Erythroblast (primary cell): ENCODE measurements at places on chromosomes 7 and 10.

DNA sequence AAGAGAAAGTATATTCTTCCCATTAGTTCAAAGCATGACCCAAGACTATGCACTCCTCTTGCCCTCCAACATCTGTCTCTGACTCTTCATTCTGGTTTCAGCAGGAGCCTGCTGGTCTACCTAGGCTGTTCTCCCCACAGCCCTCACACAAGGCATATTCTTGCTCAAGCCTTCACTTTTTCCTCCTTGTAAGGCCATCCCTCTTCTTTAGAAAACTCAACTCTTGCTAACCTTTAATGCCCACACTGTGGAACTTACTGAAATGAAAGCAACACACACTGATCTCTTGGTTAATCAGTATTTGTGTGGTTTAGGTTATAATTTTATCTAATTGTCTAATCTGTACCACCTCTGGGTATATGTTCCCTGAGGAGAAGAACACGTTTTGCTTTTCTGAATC lies 75.8 kb downstream of the PRKCQ start:
- DNase-seq, result no peak

DNA sequence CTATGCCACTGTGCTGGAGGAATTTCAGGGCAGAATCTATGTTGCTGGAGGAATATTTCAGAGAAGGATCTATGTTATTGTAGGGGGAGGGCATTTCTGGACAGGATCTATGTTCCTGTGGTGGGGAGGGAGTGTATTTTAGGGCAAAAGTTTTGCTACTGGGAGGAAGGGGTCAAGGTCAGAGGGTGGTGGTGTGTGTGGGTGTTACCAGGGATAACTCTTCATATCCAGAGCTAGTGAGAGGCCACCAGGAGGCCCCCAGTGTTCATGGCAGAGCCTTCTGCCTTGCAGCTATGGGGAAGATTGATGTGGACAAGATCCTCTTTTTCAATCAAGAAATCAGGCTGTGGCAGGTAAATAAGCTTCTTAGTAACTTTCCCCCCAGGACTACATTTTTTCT lies 2.0 kb upstream of the STRA8 start:
- DNase-seq, result no peak

DNA sequence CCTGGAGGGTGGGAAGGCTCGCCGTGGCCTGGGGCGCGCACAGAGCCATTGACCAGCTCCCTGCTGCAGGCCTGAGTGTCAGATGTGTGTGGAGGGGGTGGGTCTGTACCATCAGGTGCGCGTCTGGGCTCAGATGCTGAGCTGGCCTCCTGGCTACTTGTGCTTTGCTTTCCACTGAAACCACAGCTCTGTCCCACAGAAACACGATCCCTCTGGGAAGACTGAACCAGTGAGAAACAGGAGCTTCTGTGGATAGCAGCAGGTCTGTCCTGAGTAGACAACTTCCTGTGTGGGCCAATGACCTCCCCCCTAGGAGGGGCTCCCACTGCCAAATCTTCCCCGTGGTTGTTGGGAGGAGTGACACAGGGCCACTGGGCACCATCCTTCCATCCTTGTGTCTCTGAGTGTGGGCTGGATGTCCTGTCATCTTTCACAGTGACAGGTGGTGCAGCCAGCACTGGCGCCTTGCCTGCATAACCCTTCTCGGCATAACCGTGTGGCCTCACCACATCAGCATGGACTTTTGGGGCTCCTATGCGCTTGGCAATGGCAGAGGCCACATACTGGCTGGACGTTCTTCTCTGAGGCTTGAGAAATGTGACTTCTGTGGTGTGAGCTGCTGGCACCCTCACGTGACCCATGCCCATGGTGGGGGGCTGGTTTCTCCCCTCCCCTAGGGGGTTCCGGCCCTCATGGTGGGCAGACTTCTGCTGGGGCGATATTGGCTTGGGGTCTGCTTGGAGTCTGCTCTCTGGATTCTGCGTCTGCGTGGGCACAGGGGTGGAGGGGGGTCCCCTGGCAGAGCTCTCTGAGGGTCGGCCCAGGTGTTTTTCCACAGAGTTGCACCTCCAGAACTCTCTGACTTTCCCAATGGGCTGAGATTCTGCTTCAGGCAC lies 245.5 kb upstream of the GRB10 start:
- no peak for DNase-seq

GRCh38 chr7:116032886-116033285 lies 2.3 kb upstream of the TFEC start:
- DNase-seq, result no peak

GRCh38 chr7:36129048-36129534 lies 24.0 kb upstream of the EEPD1 start:
- no peak for DNase-seq

- no peak for DNase-seq
These were observed 547.5 kb downstream of the GALNT17 start for GRCh38 chr7:71679480-71679879.

DNA sequence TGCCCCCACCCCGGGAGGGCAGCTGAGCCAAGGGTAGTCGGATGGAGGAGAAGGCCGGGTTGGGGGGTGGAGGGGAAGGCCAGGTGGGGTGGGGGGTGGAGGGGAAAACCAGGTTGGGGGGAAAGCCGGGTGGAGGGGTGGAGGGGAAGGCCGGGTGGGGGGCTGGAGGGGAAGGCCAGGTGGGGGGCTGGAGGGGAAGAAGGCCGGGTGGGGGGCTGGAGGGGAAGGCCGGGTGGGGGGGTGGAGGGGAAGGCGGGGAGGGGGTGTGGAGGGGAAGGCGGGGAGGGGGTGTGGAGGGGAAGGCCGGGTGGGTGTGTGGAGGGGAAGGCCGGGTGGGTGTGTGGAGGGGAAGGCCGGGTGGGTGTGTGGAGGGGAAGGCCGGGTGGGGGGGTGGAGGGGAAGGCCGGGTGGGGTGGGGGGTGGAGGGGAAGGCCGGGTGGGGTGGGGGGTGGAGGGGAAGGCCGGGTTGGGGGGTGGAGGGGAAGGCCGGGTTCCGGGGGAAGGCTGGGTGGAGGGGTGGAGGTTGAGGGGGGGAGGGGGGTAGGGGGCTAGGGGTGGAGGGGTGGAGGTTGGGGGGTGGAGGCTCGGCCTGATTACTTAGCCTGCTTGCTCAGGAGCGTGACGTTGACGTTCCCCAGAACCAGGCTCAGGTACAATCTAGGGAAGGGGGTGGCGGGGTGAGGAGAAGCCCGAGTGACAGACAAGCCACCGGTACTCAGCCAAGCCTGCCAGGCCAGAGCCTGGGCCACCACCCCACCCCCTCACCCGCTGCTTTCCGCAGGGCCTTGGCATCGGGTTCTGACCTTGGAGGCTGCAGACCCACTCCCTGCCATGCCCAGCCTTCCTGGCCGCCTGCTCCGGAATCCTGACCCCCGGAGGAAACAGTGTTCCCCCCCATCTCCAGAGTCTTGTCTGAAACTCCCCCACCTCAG lies 5.6 kb downstream of the TMEM120A start:
- no peak for DNase-seq

DNA sequence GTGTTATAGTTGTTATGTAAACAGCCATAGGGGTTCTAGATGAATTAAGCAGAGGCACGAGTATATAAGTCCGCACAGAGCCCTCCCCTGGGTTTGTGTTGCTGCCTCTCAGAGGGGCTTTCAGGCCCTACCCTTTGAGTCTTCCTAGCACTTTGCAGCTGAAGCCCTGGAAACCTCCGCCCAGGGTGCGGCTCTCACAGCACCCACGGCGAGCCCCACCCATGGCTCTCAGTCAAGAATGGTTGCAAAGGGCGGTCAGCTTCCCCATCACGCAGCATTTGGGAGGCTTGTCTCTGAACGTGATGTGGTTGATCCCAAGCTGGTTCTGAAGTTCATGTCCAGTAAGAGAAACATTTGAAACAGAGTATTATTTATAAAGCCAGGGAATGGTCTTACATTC lies 18.8 kb upstream of the INSIG1 start:
- no peak for DNase-seq

DNA sequence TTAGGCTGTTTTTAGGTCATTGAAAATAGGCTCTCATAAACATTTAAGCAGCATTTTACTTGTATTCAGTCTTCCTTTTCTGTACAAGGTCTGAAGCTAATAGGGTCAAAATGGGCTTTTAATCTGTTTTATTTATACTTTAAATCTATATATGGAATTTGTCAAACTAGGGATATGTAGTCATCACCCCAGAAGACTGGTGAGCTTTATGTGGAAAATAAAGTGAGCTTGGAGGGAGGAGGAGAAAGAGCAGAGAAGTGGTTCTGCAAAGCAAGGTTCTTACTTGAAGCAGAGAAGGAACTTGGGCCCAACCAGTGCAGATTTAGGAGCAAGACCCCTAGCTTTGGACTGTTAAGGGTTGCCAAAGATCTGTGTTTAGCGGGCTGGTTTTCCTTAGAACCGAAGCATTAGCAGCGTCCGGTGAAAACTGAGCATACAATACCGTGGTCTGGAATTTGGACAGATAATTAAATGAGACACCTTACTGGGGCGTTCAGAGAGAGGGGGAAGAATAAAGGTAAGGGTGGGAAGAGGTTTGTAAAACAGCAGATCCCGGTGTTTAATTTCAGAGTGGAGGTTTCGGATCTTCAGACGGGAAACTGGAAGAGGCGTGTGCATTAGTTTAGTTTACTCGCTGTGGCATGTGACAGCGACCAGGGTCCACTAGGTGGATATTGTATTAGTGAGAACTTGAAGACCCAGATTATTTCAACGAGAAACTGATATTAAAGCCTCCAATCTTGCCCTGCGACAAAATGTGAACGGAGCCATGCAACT lies 2.4 kb downstream of the BAMBI start:
- DNase-seq, result no peak

DNA sequence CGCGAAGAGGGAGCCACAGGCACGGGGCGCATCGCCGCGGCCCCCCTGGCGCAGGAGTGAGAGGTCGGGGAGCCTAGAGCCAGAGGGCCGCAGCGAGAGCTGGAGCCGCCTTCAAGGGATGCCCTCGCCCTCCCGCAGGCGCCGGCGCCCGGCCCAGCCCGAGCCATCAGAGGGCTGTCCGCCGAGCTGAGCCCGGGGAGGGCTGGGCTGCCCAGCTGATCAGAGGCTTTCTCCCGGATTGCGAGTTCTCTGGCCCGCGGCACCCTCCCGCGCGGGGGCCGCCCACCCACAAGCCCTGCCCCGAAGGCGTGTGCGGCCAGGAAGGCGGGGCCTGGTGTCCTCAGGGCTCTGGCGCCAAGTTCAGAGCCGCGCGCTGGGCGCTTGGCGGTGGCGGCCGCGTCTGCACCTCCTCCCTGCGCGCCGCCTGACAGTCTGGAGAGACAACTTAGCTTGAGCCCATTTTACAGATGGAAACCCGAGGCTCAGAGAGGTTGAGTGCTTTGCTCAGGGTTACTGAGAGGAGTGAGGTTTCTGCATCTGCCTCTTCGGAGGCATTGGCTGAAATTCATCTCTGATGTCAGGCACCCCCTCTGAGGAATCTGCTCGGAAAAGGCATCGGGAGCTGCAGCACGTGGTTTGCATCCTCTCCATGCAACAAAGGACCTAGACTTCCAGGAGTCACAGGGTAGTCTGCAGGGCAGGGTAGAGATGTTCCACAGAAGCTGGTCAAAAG lies 3.8 kb upstream of the ANTXRL start:
- peak; percentile 95 for DNase-seq

DNA sequence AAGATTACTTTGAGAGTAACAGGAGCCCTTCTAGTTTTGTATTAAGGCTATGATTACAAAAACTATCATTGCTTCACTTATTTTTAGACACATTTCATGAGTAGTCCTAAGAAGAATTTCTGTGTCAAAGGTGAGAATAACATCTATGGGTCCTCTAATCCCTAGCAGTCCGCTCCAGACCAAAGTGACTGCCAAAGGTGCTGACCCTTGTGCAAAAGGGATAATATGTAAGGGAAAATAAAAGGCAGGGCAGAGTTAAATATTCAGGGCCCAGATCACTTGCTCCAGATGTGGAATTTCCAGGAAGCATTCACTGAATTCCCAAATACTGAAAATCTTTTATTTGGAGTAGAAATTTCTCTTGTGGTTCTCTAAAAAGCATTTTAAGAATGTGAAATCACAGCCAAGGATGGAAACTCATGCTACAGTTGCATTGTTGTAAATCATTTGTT lies 29.3 kb downstream of the RHOBTB1 start:
- DNase-seq, result no peak

DNA sequence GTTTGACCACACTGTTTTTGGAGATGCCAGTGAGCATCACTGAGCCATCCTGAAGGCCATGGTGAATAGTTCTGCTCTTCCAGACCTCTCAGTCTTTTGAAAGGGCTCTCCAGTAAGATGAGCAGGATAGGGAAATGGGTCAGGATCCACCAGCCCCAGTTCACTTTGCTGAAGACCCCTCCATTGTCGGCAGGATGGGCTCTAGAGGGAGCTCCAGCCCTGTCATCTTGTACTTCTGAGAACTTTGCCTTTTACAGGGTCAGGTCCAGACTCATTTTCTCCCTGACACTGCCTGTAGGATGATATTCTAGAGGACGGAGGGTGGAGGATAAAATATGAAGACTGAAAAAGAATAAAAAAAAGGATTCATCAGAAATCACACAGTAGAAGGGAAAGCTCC lies 13.1 kb downstream of the LHFPL3 start:
- no peak for DNase-seq

- no peak for DNase-seq
These were observed 252.2 kb downstream of the ELFN1 start for GRCh38 chr7:1922071-1922869.

- peak; percentile 82 for DNase-seq
These were observed at the start of gene BAIAP2L1 for GRCh38 chr7:98400542-98401340. Gene BAIAP2L1 (minus strand): TSS chr7:98401090. CDS start chr7:98400852, 238 bp downstream.

GRCh38 chr10:26335574-26336093 lies 102.5 kb upstream of the APBB1IP start:
- DNase-seq, result no peak

GRCh38 chr7:129635300-129636029 lies 23.9 kb downstream of the NRF1 start:
- DNase-seq, result peak; percentile 81

GRCh38 chr10:132558516-132559413 lies 21.2 kb downstream of the INPP5A start:
- no peak for DNase-seq

- no peak for DNase-seq
These were observed 191.5 kb downstream of the CELF2 start for GRCh38 chr10:11208908-11209829.

- no peak for DNase-seq
These were observed 16.2 kb downstream of the CCNY start for GRCh38 chr10:35352512-35352911.

GRCh38 chr7:74289018-74289658 lies at the start of gene CLIP2:
Gene CLIP2 (plus strand): TSS chr7:74289407. CDS start chr7:74317547, 28,140 bp downstream.
- peak; percentile 89 for DNase-seq

DNA sequence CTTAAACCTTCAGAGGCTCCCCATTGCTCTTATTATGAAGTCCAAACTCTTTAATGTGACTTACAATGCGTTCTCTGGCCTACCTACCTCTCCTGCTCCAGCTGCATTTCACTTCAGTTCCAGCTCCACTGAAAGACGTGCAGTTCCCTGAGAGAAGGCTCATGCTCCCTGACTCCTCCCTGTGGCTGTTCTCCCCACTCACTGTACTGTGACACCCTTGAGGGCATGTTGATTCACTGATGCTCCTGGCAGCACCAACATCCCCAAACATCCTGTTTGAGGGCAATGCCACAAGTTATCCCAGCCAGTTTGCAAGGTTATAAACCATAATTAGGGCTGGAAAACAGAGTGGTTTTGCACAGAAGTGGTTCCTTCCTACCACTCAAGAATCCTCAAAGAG lies 111.2 kb downstream of the LSM5 start:
- DNase-seq, result no peak
